ENCODE measurements at places on chromosomes 5 and 9. TPM values are rescaled to one million over a fixed set of nuclear protein-coding genes. Genes with fewer than 3 reads are reported as not detected.

ROR2 gene
- not detected for total RNA-seq

IFNK gene
- not detected for total RNA-seq

NEUROG1 gene
- not detected for total RNA-seq

MCIDAS gene
- total RNA-seq, result not detected

WNT8A gene
- not detected for total RNA-seq

TRIM7 gene
- total RNA-seq, result 15.4 TPM

TTC23L gene
- total RNA-seq, result not detected

MZB1 gene
- total RNA-seq, result not detected

DOCK8 gene
- total RNA-seq, result 0.80 TPM

KIF24 gene
- 7.3 TPM for total RNA-seq

UBE2QL1 gene
- 0.07 TPM for total RNA-seq

SHOC1 gene
- total RNA-seq, result not detected

CAMK2A gene
- total RNA-seq, result not detected

TYRP1 gene
- 0.66 TPM for total RNA-seq

NSG2 gene
- total RNA-seq, result not detected

GPR150 gene
- total RNA-seq, result 0.29 TPM

KLF9 gene
- 27.7 TPM for total RNA-seq

SMIM33 gene
- total RNA-seq, result 0.13 TPM

MRRF gene
- 58.4 TPM for total RNA-seq

LCN15 gene
- total RNA-seq, result not detected

NPR2 gene
- 17.1 TPM for total RNA-seq

PIP5K1B gene
- not detected for total RNA-seq

WDR5 gene
- total RNA-seq, result 29.5 TPM

DNAJC18 gene
- total RNA-seq, result 15.8 TPM

PNPLA7 gene
- total RNA-seq, result 0.22 TPM

SLC34A1 gene
- not detected for total RNA-seq

IL9 gene
- not detected for total RNA-seq

CCL28 gene
- total RNA-seq, result 2.4 TPM

SKP2 gene
- total RNA-seq, result 52.9 TPM

PPP2R2B gene
- total RNA-seq, result not detected

CDKN2A gene
- total RNA-seq, result 3.9 TPM

HTR4 gene
- total RNA-seq, result 0.07 TPM

SLC25A48 gene
- not detected for total RNA-seq

Measured in thoracic aorta endothelial cell (primary cell).